Stimulated activated CD4-positive, alpha-beta T cell treated with anti-CD3 and anti-CD28 coated beads, Interleukin-1b, Interleukin-23, amount 100 ng/mL, for 48 hours (primary cell): ENCODE measurements at places on chromosomes 2 and 18.

DNA sequence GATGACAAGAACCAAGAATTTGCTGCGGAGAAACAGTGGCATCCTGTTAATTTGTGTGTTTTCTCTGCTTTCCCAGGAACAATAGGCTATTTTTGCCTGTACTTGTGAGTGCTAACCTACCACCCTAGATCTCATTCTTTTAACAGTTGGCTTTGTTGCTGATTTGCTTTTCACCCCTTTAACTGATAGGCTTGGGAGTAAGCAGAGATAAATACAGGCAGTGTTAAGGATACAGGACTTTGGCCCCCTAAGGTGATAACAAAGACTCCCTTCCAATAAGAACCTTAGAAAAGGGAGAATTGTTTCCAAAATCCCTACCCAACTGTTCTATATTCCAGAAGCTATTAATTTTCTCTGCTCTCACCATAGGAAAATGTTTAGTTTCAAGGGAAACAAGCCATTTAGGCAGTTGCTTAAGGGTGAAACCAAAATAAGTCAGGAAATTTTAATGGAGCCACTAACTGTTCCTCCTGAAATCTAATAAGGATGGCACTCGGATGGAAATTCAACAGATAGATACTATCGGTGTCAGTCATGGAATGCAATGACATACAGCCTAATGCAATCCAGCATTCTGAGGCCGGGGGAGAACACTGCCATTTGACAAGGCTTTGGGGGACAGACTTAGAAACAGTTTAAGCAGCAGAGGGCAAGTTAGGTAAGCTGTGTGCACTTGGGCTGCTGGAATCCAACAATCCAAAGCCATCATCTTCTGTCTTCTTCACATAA, 238.8 kb downstream of the RNF152 start:
- DNase-seq, result no peak

GRCh38 chr2:145399131-145399530, 879.2 kb upstream of the ZEB2 start:
- DNase-seq, result no peak

DNA sequence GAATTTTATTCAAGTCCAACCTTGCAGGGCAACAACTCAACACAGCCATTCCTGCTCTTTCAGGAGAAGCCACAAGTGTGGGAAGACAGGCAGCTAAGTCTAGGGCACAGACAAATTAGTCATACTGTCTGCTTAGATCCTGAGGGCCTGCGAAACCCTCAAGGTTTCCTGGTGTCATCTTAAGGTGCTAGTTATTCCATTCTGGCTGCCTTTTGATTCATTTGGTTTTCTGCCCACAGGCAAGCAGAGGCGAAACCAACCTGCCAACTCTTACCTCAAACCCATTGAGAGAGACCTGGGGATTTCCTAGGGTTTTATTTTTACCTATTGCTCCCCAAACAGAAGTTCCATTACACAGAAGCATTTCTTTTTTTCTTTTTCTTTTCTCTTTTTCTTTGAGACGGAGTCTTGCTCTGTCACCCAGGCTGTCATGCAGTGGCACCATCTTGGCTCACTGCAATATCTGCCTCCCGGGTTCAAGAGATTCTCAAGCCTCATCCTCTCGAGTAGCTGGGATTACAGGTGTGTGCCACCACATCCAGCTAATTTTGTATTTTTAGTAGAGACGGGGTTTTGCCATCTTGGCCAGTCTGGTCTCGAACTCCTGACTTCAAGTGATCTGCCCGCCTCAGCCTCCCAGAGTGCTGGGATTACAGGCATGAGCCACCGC, 23.7 kb upstream of the SCYGR1 start:
- DNase-seq, result peak; percentile 78

GRCh38 chr2:75998451-75998850, 287.7 kb upstream of the GCFC2 start:
- DNase-seq, result no peak

DNA sequence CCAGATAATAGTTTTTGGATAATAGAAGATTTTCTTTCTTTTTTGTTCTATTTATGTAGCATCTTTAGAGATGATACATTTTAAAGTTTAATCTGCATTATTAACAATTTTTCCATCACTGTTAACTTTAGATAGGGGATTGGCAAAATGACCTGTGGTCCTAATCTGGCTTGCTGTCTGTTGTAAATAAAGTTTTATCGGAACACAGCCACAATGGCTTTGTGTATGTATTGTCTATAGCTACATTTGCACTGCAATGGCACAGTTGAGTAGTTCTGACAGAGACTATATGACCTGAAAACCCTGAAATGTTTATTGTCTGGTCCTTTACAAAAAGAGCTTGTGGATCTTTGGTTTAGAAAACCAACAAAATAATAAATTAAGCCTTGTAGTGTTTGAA, 97.0 kb upstream of the CERS6 start:
- no peak for DNase-seq

- no peak for DNase-seq
Observed at GRCh38 chr18:65994302-65994701, 243.5 kb downstream of the CDH7 start.

GRCh38 chr2:191014653-191015020, 666 bp upstream of the STAT1 start:
- no peak for DNase-seq

GRCh38 chr2:33373986-33374385, 102.5 kb upstream of the RASGRP3 start:
- no peak for DNase-seq

GRCh38 chr18:44759925-44760342, 79.2 kb downstream of the SETBP1 start:
- DNase-seq, result peak; percentile 11

DNA sequence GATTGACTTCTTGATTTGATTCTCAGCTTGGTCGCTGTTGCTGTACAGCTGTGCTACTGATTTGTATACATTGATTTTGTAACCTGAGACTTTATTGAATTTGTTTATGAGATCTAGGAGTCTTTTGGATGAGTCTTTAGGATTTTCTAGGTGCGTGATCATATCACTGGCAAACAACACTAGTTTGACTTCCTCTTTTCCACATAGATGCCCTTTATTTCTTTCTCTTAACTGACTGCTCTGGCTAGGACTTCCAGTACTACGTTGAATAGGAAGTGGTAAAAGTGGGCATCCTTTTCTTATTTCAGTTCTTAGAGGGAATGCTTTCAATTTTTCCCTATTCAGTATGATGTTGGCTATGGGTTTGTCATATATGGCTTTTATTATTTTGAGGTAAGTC, 101.3 kb downstream of the OSBPL1A start:
- DNase-seq, result no peak

DNA sequence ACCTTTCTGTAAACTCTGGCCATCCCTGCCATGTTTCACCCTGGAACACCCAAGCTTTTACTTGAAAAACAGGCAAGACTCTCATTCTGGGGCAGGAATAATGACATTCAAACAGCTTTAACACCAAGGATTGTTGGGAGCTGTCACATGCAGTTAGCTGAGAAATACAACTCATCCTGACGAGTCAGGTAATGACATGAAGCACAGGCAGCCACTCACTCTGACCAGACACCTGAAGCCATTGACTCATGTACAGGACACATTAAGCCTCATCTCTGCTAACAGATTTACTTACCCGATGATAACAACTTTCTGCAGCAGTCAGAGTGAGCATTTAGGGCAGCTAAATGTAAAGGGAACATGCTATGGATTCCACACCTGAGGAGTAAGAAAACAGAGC, 163.1 kb upstream of the PGAP1 start:
- no peak for DNase-seq

DNA sequence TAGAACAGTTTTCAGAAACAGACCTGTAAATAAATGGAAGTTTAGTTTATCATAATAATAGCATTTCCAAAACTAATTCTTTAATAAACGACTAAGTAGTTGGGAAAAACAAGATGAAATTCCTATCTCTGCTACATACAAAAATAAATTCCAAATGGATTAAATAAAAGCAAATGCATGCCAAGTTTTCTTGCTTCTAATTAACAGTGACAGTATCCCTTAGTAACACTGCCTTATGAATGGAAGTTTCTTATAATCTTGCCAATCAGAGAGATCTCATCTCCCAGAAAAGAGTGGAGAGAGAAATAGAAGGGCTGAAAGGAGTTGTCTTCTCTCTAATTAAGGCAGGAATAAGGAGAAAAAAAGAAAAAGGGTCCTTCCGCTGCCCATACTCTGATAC, 133.9 kb downstream of the GFPT1 start:
- no peak for DNase-seq

GRCh38 chr2:224264259-224264658, 137.6 kb downstream of the FAM124B start:
- no peak for DNase-seq

GRCh38 chr2:47119001-47119400, 36.1 kb downstream of the STPG4 start:
- no peak for DNase-seq

DNA sequence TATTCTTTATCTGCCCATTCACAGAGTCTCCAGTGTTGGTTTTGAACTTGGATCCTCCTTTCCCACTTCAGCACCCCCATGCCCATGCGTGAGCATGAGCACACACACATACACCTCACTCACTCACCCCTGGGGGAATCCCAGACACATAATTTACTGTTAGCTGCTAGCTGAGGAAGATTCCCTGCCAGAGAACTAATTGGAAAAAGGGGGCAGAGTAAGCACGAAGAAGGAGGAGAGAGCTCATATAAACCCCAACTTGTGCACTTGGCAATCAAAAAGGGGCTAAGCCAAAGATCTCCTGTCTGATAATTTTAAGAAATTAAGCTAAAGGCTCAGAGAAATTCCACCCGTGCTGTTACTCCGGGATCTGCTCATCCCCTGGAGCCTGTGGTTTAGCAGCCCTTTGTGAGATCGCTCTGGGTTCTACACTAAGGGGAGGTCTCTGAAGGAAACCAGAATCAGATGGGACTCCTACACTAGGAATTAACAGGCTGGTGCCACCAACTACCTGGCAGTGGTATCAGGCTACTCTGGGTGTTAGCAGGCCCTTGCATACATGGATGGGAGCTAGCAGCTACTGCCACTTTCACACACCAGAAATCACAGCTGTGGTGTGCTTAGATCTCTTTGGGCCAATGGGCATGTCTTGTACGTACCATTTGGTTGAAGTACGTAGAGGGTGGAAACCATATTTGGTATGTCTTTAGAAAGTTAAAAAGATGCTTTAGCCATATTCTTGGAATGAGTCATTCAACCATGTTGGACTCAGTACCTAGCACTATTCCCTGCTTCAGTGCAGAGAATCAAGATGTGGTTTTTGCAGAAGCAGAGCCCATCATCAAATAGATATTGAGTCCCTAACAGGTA, 95.6 kb upstream of the SLC14A2 start:
- DNase-seq, result no peak

- DNase-seq, result no peak
Observed at GRCh38 chr2:24828238-24828996, 35.2 kb downstream of the CENPO start.

DNA sequence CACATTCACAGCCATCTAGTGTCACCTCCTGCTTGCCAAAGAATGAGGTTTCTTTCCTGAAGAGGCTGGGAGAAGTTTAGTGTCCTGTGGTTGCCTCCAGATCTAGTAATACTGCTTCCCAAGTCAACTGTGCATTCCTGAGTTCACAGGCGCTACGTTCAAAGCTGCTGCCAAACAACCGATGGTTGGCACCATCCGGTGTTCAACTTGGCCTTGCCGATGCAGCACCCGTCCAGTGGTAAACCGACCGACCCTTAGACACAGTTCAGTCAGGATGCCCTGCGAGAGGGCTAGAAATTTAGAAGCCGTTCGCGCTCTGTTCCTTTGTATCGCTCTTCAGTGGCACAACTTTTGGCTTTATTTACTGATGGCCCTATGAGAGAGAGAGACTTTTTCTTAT, 28.6 kb downstream of the RMC1 start:
- DNase-seq, result no peak

GRCh38 chr18:23809415-23809814, 120.2 kb downstream of the LAMA3 start:
- no peak for DNase-seq

GRCh38 chr2:216810399-216811160, 49.3 kb downstream of the TNP1 start:
- no peak for DNase-seq

DNA sequence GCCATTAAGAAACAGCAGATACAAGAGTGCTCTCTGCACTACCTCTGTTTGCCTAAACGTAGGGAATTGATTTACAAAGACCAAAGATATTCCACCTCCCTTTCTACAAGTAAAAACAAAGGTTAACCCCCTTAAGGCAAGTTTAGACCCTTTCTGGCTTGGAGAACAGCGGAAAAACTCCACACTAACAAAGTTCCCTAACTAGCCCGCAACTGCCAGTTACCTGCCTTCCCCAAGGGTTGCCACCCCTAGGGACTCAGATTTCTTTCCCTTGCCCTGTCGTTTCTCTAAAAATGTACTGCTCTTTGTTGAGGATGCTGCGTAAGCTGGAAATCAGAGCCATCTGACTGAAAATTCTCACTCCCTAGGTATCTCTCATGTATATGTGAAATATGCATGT, 627.5 kb upstream of the SOX11 start:
- DNase-seq, result no peak

- peak; percentile 58 for DNase-seq
Observed at GRCh38 chr2:176001281-176001915, 669 bp downstream of the LNPK start.

DNA sequence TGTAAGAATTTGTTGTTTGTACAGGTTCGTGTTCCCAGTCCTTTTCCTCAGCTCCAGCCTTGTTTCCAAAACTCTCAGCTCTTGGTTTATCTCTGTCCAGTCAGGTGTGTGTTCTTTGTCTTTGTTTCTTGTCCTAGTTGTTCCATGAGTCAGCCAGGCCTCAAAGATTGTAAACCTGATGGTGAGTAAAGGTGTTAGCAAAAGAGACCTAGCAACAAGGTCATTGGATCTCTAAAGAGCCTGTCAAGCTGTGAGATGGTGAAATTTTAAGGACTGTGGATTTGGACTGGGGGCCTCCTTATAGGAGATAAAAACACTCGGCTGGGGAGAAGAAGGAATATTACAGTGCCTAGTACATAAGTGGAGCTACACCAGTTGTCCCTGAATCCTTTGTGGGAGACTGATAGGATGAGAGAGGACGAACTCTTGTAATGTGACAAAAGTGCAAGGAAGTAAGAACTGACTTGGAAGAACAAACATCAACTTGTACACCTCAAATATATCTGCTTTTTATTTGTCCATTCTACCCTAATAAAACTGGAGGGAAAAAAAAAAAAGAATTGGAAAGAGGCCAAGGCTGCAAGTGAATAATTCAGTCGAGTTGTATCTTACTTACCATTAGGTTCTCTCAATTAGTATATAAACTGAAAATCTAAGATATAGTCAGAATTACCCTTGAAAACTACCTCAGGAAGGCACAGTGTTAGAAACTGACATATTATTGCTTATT, 37.2 kb downstream of the ITGA6 start:
- no peak for DNase-seq

- DNase-seq, result no peak
Observed at GRCh38 chr2:189406586-189407233, 34.6 kb upstream of the WDR75 start.

- peak; percentile 14 for DNase-seq
Observed at GRCh38 chr2:157782057-157782845, 93.9 kb downstream of the ACVR1 start.

DNA sequence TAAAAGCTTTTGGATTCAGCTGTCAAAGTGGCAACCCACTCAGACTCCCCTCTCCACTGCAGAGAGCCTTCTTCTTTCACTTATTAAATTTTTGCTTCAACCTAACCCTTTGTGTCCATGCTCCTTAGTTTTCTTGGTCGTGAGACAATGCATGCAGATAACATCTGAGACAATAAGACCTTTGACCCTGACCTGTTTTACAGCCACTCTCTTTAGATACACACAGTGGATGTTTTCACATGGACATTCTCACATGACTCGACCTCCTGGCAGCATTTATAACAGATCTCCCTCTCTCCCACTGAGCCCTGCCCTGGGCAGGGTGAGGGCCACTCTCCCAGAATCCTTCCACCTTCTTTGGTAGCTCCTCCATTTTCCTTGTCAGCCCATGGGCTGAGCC, 30.4 kb upstream of the IL36G start:
- no peak for DNase-seq
